ENCODE measurements at places on chromosomes 1 and 21. TPM values are rescaled to one million over a fixed set of nuclear protein-coding genes. Genes with fewer than 3 reads are reported as not detected.

DNA sequence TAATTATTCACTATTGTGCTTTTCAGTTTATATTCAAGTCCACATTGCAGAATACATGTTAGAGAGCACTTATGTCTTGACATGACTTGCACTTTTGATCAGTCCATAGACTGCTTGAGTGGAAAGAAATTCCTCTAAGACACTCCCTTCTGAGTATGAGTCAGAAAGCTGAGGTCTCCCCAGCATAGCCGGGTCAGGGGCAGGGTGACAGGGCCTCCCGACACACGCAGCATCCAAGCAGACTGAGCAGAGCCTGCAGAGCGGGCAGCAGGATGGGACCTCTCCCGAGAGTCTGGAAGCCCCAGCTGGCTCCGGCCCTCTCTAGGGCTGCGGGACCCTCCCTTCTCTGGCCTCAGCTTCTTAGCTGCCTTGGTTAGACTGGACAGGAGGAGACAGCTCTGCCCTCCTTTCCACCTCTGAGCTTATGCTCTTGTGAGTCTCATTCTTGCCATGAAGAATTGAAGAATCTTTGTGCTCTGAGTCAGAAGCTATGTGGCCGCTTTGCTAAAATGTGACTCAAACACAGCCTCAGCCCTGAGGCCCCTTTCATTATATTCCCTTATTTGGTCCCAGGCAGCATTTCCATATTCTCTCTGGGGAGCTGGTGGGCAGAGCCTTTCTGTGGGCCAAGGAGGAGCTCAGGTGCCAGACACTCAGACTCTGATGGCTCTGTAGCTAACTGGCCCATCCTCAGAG lies 11.2 kb upstream of the CAPN2 start:
- DNase-seq = peak; percentile 97

DNA sequence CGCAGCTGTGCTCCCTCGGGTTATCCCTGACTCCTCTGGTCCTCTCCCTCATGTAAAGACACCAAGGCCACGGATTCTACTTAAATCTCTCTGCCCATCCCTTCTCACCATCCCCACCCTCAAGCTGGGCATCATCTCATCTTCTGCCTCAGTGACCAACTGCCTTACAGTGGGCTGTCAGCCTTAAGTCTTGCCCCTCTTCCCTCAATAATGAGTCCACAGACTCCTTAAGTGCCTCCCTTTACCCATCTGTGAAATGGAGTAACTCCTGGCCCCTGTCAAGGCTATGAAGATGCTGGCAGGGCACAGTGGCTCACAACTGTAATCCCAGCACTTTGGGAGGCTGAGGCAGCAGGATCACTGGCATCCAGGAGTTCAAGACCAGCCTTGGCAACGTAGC lies 12.1 kb downstream of the SH3BGRL3 start:
- DNase-seq = no peak

IGSF21 gene
- total RNA-seq = not detected

SMPDL3B gene
- 0.09 TPM for total RNA-seq

- no peak for DNase-seq
These were observed 223.0 kb downstream of the PBX1 start for GRCh38 chr1:164781972-164782371.

DNA sequence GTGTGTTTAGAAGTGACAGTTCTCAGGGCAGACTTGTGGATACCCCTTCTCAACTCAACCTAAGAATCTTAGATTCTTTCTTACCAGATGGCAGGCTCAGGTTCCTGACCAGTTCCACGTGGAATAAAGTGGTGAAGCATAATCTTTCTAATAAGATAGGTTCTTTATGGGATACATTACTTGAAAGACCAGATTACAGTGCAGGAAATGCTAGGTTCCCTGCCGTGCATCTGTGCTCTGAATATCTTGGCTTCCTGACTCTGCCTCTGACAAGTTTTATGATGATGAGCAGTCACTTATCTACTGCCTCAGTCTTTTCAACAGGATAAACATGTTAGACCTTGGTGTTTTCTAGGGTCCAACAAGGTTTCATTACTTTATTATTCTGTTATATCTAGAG lies 207.9 kb upstream of the CACYBP start:
- no peak for DNase-seq

DNA sequence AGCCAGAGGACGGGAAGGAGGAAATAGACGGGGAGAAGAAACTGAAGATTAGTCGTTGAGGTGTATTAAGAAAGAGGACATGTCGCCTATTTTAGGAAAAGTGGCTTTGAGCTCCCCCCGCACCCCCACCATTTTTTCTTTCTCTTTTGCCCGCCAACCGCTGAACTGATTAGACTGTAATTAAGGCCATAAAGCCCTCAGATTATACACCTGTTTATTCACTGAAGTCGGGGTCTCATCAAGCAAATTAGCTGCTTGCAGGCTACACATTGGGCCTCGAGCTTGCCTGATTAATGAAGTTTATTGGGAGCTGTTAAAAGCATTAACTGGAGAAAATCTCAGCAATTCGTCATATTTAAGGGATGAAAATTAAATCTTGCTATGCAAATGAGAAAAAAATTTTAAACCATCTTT lies 119.4 kb upstream of the RRP15 start:
- DNase-seq = no peak

- DNase-seq = peak; percentile 24
These were observed 5.9 kb downstream of the SOD1 start for GRCh38 chr21:31665397-31665796.

GRCh38 chr1:218209351-218209861 lies 75.7 kb upstream of the RRP15 start:
- peak; percentile 82 for DNase-seq
